ENCODE measurements at places on chromosomes 12 and 14. TPM values are rescaled to one million over a fixed set of nuclear protein-coding genes. Genes with fewer than 3 reads are reported as not detected.

DNA sequence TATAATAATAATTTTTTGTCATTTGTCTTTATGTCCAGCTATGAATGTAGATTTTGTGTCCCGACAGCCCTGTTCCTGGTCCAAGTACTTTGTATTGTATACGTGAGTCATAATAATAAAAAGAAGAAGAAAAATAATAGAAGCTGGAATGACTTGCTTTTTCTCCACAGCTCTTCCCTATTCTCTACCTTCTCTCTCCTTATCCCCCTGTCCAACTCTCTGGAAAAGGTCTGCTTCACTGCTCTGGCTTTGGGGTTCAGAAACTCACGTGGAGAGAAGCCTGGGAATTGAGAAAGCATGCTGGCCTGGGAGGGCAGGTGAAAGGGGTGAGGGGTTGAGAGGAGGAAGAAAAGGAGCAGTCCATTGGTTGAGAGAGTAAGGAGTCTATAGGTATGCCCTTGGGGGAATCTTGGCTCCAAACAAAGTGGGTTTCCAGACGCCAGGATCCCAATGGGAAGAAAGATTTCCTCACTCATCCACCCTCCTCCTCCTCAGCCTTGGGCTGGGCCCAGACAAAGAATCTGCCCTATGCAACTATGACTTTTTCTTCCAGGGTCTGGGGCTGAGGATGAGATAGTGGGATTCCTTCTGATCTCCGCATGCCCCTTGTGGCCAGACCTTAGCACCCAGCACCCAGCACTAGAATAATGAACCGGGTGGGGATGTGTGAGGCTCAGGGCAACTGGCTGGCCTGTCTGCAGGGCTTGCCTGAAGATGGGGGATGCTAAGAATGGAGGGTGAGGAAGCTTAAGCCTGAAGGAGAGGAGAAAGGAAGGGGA is 4.0 kb downstream of the HOXC8 start:
- no peaks in the 10 kb centered on the region for H3K36me3 ChIP-seq
- H3K27ac ChIP-seq = no peak overlapping the region
- no peak for DNase-seq
- peaks cover 93% of the 10 kb centered on the region for H3K27me3 ChIP-seq
- peaks cover 7% of the 10 kb centered on the region for H3K4me1 ChIP-seq
- no peak overlapping the region for H3K4me3 ChIP-seq

DNA sequence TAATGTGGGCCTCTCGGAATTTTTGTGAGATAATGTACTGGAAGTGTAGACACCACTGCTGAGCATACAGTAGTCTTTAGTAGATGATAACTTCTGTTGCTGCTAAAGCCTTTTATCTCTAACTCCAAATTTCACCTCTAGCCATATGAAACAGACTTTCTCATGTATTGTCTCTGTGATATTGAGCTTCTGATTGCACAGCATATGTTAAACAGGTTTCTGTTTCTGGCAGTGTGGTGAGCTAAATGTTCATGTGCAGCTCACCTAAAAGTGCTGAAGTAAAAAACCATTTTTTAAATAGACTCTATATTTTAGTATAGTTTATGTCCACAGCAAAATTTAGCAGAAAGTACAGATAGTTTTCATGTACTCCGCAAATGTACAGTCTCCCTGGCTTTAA is 89.3 kb upstream of the ALX1 start:
- DNase-seq = no peak
- no peak overlapping the region for H3K27ac ChIP-seq
- H3K36me3 ChIP-seq = no peaks in the 10 kb centered on the region
- H3K27me3 ChIP-seq = no peaks in the 10 kb centered on the region

The RTL1 gene
- polyA plus RNA-seq = not detected

The RESF1 gene
- 26.8 TPM for polyA plus RNA-seq

DNA sequence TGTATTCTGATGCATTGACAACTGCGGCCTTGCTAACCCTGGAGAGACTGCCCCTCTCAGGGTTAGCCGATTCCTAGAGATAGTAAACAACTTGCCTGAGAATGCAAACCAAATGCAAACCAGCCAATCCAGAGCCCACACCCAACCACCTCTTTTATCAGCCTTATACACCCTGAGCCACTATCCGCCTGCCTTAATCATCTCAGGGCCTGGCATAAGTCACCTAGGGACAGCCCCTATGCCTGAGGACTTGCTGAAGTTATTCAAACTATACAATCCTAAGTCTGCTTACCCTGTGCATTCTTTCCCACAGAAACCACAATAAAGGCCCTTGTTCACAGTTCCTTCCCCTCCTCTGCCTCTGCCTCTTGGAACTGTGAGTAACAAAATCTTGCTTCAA is 177.2 kb downstream of the KCNA5 start:
- H3K4me1 ChIP-seq = no peaks in the 10 kb centered on the region
- H3K27me3 ChIP-seq = no peaks in the 10 kb centered on the region
- H3K36me3 ChIP-seq = no peaks in the 10 kb centered on the region
- DNase-seq = no peak
- H3K4me3 ChIP-seq = no peak overlapping the region

The PCED1B gene
- not detected for polyA plus RNA-seq

All from CD14-positive monocyte (primary cell).